ENCODE measurements at places on chromosomes 3 and 15.

DNA sequence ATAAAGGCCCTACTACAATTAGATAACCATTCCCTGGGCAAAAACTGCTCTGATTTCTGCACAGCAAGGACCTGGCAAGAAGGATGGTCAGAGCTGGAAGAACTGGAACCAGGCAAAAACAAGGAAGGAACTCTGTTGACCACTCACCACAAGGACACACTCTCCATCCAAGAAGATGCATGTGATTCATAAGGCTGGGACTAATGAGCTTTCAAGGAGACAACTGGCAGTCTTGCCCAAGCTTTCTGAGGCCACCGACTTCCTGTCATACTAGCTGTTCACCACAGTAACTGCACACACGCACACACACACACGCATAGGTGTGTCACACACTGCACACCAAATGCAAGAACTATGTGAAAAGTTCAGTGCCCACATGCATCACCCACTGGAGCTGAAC, 256.6 kb downstream of the OCA2 start:
- no peak for DNase-seq

DNA sequence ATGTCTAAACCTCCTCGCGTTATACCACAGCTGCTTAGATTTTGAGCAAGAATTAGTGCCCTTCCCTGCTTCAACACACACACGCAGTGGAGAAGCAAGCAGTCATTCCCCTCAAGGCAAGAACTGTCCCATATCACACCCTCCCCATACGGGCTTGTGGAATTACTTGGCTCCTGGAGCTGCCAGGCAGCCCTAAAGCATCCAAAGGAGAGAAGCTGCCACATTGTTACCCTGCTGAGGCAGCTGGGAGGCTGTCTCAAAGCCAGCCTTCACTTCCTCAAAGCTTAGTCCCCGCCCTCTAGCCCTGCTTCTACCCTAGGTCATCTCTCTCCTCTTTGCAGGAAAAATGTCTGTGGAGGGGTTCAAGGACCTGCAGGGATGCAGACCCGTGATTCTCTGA, 153.4 kb downstream of the RORA start:
- peak; percentile 10 for DNase-seq

DNA sequence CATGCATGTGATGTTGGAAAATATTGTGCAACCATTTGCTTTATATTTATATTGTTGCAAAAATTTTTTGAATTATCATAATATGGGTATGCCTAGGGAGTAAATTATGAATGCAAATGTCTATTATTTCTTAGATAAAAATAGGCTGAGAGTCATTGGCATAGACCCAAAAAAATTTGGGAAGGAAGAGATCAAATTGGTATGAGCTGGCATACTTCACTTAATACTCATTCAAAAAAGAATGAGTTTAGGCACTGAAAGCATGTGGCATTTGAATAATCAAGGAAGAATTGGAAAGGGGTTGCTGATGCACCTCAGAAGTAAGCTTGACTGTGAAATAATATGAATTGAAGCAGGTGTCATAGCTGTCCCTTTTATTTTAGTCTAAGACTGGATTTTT, 764.0 kb upstream of the DPPA4 start:
- DNase-seq = no peak

DNA sequence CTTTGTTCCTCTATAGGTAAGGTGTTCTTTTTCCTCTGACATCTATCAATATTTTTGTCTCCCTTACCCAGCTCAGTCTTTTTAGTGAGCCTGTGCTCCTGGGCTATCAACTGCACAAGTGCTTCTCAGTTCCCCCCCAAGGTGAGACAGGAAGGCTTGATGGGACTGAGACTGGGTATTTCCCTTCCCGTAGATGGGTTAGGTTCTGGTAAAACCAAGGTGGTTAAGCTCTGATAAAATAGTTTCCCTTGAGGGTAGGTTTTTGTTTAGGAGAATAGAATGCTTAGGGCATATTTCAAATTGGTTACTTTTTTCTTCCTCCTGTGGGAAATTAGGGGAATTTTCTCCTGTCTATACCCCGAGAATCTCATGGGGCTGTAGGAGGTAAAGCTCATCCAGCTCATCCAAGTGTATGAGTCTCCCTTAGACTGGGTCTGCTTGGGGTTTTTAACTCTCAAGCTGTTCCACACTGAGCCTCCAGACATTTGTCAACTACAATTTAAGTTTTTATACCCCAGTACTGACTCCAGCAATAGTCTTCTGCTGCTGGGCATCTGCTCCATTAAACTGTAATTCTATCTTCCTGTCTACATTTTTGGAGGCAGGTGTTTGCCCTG, 44.9 kb downstream of the OXSR1 start:
- no peak for DNase-seq

- DNase-seq = no peak
Measured at GRCh38 chr3:128473180-128473519, 6.5 kb upstream of the DNAJB8 start.

GRCh38 chr15:67114846-67115585, 49.6 kb downstream of the SMAD3 start:
- DNase-seq = no peak

DNA sequence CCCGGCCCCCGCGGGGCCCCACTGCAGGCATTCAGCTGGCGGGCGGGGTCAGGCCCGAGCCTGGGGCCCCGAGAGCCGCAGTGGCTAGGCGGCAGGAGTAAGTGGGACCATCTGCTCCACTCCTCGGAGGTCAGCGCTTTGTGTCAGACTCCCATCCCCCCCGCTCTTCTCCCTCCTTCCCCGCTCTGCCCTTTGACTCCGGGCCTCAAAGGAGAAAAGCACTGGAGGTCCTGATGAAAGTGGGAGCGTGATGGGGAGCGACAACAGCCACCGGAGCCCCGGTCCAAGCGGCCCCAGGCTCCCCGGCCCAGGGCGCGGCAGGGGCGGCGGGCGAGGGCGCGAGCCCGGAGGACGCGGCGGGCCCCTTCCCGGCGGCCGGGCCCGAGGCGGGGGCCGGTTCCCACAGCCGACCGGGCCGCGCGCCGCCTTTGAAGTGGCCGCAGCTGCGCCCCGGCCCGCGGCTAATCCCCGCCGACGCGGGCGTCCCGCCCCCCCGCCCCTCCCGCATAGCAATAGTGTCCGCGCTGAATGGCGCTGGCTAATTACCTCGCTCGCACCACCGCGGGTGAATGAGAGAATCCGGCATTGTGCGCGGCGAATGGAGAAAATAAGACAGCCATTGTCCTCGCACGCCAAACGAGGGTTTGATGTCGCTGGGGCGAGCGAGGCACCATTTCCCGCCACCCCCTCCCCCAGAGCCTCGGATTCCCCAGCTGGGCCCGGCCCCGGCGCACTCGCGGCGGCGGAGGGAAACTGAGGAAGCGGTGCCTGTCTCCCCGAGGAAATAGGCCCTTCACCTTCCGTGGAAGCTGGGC, 22.4 kb downstream of the IGDCC3 start:
- DNase-seq = peak; percentile 92

DNA sequence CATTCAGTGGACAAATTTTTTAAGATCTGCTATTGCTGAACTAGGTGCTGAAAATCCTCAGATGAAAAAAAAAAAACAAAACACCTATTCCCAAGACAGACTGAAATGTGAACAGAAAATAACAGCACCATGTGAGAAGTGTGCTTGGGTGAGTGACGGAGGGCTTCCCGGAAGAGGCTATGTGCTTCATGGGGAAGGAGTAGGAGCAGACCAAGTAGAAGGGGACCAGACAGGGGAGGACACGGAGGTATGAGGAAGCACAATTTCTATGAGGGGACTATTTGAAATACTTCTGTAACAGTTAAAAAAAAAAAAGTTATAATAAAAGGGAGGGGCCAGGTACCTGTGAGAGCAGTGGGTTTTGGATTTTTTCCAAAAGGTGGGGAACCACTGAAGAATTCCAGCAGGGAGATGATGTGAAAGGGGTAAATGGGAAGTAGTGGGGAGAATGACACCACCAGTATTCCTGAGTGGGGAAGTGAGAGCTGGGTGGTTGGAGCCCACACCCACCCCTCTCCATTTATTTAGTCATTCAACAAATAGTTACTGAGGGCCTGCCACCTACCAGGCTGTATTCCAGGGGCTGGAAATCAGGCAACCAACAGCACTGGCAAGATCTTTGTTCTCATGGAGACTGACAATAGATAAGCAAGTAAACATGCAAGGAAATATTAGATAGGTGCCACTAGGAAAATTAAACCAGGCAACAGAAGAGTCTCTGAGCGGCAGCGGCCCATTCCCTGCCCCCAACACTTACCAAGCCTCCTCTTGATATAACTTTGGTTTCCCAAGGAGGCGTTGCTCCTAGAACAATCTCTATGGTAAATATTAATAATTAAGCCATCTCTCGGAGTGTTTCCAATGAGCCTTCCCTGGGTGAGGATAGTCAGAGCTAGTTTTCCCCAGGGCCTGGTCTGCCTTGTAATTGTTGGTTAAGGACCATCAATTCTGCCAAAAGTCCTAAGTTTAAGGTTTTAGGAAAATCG, 3.8 kb upstream of the USP3 start:
- no peak for DNase-seq

- DNase-seq = no peak
Measured at GRCh38 chr15:95591886-95592285, 738.6 kb upstream of the NR2F2 start.

All from brain (organoid and tissue), 16 donors.